Activated CD4-positive, alpha-beta T cell treated with anti-CD3 and anti-CD28 coated beads, Interleukin-2, amount 50 U/mL, for 48 hours (primary cell): ENCODE measurements at places on chromosomes 12 and 14.

DNA sequence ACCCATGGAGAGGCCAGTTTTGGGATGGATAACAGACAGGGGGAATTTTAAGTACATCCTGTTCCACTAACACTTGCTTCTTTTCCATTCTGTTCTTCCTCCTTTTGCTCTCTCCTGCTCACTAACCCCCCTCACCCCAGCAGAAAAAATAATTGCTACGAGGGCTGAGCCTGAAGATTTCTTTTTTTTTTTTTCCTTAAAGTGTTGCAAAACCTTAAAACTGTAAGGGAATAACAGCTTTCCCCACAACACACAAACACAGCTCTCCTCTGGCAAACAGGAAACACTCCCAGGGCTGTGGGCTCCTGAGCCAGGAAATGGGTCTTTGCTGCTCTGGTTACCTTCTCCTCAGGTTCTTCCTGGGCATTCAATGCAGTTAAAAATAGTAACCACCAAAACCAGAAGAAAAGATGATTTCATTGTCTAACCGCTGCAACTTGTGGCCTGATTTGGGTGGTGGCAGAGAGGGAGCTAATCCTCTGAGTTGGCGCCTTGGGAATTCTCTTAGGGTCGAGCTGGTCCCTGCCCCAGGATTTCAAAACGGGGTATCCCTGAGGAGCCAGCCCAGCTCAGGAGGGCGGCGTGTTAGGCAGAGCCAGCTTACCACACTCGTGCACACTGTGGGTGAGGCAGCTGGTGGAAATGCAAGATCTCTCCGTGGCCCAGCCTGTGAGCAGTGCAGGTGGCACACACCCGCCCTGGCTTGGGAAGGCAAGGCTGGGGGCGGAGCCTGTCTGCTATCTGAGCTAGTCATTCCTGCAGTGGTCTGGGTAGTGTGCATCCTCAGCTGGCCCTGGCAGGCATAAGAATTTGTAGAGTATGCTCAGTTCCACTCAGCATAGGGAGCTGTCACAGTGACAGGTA, 17.1 kb upstream of the EMP1 start:
- DNase-seq = peak; percentile 79

DNA sequence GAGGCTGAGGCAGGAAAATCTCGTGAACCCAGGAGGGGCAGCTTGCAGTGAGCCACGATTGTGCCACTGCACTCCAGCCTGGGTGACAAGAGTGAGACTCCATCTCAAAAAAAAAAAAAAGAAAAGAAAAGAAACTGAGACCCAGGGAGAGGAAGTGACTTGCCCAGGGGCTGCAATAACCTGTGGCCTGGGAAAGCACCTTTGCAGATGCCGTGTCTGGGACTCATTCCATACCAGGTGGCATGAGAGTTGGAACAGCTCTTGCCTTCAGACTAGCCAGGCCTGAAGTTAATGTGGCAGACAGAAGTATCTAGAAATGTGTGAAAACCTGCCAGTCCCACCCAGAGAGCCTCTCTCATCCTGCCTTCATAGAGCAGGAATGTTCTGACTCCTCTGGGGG, 65.4 kb downstream of the PHETA1 start:
- no peak for DNase-seq

DNA sequence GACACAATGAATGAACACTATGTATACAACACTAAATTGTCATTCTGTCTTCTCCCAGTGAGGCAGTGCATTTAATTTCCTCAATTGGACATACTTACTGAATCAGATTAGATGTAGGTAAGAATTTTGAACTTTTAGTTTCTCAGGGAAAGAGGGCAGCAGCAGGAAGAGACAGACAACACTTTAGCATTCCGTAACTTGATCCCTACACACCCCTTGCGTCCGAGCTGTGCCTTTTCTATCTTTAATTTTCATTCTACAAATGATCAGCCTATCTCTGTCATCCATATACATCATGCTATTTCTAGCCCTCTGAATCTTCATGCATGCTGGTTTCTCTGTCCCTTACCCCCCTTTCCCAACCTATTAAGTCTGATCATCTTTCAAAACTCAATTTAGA, 358.0 kb upstream of the RPL10L start:
- no peak for DNase-seq

GRCh38 chr12:116879509-116880212, 1.6 kb downstream of the HRK start:
- DNase-seq = no peak

DNA sequence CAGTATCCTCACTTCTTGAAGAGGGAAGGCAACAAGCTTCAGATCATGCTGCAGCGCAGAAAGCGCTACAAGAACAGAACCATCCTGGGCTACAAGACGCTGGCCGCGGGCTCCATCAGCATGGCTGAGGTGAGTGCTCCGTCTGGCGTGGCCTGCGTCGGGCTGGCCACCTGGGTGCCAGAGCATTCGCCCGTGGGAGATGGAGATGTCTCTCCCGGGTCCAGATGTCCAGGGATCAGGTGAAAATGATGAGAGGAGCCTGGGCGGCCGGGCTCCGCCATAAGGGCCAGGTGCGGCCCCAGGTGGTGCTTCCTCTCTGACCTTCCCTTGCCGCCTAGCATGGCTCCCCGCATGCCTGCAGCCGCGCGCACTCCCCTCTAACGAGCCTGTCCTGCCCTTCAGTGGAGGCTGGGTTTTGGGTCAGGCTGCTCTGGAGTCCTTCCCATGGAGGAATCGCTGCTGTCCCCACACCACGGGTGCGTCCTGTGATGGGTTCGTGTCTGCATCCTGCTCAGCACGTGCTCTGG, 40.6 kb downstream of the PACS2 start:
- no peak for DNase-seq

GRCh38 chr12:113467502-113468364, 3.9 kb downstream of the LHX5 start:
- no peak for DNase-seq

GRCh38 chr12:46174919-46175318, 93.9 kb downstream of the SLC38A1 start:
- DNase-seq = no peak

DNA sequence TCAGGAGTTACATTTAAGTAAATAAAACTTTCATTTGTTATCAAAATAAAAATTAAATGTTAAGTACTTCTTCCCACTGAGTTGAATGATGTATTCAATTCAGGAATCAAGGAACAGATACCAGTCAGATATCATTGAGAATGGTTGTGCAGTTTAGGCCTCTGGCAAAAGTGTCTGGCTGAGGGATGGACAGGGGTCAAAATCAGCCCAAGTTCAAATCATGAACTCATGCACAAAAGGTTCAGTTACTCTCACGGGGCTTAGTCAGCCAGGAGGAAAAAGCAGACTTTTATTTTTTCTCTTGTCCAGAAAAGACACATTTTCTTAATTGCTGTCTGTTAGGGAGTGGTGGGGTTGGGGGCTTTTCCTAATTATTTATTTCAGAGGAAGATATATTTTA, 166.3 kb downstream of the RASSF9 start:
- DNase-seq = no peak

DNA sequence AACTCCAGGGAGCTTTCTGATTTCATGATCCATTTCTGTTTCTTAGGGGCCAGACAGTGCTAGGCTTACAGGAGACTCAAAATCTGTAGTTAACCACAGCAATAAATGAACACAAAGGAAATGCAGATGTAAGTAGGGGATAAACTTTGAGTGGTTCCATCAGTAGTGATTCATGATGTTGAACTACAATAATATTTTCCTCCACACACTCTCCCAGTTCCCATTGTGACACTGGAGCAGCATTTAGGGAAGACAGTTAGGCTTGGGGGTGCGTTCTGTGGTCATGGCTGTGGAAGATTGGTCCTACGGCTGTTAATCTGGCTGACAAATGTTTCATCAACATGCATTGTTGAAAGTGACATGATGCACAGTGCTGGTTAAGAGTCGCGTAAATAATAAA, 66.9 kb downstream of the HMGA2 start:
- DNase-seq = no peak

- DNase-seq = peak; percentile 41
These were observed 68.9 kb upstream of the SAV1 start for GRCh38 chr14:50736932-50737419.

GRCh38 chr12:93661021-93661420, 16.2 kb upstream of the CRADD start:
- no peak for DNase-seq

- DNase-seq = no peak
These were observed 6.9 kb upstream of the DCN start for GRCh38 chr12:91189516-91189915.

- no peak for DNase-seq
These were observed 56.6 kb upstream of the ATXN7L3B start for GRCh38 chr12:74481078-74481477.

- no peak for DNase-seq
These were observed 737.9 kb downstream of the GALC start for GRCh38 chr14:87255058-87255457.

- DNase-seq = no peak
These were observed 40.7 kb downstream of the BCL11B start for GRCh38 chr14:99231161-99231849.

GRCh38 chr12:6039894-6040601, 84.4 kb downstream of the VWF start:
- peak; percentile 57 for DNase-seq

DNA sequence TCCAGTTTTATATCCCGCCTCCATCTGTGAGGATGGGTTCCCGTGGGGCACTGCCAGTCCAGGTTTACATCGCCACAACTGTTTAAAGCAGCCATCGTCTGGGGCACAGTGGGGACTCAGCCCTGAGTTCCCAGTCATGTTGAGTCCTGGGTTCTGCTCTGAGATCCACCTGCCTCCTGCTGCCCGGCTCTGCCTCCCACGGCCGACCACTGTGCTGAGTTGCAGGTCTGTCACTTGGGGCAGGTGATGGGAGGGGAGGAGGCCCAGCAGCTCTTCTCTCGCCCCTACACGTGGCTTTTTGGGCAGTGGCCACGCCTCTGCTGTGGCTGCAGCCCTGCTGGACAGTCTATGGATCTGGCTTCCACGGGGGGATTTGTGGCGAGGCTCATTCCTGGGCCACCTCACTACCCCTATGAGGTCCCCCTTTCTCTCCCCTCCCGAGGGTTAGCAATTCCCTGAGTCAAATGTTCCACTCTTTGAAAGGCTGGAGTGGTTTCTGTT, 143.0 kb downstream of the ADGRD1 start:
- no peak for DNase-seq

GRCh38 chr12:51482929-51483697, 58.5 kb downstream of the SLC4A8 start:
- DNase-seq = peak; percentile 28

DNA sequence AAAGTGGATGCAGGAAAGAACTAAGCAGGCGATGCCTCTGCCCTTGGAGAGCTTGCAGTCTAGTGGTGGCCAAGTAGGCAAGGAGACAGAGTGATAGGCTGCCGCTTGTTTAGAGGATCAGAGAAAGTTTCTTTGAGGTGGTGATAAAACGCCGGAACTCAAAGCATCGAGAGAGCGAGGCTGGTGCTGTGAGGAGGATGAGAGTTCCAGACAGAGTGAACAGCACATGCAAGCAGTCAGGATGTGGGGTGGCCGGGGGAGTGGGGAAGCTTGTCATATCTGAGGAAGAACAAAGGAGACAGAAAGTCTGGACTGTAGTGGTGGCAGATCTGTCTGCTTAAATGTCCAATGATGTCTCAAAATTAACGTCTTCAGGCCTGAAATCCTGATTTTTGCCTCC, 319.7 kb downstream of the SNAPC1 start:
- DNase-seq = no peak

DNA sequence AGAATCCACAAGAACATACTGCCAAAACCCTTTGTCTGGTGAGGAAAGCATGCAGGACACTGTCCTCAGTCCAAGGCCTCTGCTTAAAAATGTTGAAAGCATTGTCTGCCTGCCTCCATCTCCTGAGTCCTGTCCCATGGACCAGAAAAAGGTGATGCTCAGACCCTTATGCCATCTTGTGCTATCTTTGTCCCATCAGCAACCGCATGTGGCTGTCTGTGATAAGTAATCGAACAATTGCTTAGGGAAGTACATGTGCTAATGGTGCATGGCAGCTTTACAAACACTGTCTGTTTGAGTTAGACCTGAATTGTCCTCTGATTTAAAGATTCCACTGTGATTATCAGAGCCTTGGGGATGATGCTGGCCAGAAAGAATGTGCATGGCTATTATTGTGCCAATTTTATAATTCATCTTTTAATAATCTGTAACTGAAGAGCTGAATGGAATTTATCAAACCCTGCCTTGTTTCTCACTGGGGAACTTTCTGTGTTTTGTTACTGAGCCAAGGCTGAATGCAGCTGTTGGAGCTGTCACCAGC, 177.5 kb downstream of the DACT1 start:
- DNase-seq = no peak

- no peak for DNase-seq
These were observed 8.9 kb downstream of the APAF1 start for GRCh38 chr12:98653866-98654493.

- no peak for DNase-seq
These were observed 90.9 kb upstream of the MANSC4 start for GRCh38 chr12:27870939-27871338.

- DNase-seq = no peak
These were observed 14.8 kb downstream of the KMT5A start for GRCh38 chr12:123398550-123399254.

DNA sequence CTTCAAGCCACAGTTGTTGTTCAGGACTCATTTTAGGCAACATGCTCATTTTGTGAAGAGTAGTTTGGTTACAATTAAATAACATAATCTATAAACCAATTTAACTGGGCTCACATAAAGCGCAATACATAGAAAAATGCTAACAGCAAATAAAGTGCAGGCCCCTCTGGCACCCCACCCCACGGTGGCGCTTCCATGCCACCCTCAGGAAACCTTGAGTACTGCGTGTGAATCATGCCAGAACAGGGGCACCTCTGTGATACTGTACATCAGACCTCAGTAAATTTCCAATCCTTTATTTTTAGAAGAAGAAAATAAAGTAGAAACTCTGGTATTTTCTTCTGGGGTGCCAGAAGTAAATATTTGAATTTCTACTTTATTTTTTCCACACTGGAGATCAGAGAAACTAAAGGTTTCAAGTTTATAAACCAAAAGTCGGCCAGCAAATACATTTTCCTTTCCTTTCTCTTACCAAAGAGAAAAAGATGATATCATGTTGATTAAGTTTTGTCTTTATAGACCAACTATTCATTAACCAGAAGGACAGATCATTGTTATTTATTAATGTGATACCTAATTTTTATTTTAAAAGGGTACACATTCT, 316.8 kb downstream of the PAWR start:
- peak; percentile 10 for DNase-seq

- no peak for DNase-seq
These were observed 11.5 kb upstream of the ULK1 start for GRCh38 chr12:131882804-131883520.

GRCh38 chr12:97960225-97960624, 497.6 kb downstream of the RMST start:
- no peak for DNase-seq

DNA sequence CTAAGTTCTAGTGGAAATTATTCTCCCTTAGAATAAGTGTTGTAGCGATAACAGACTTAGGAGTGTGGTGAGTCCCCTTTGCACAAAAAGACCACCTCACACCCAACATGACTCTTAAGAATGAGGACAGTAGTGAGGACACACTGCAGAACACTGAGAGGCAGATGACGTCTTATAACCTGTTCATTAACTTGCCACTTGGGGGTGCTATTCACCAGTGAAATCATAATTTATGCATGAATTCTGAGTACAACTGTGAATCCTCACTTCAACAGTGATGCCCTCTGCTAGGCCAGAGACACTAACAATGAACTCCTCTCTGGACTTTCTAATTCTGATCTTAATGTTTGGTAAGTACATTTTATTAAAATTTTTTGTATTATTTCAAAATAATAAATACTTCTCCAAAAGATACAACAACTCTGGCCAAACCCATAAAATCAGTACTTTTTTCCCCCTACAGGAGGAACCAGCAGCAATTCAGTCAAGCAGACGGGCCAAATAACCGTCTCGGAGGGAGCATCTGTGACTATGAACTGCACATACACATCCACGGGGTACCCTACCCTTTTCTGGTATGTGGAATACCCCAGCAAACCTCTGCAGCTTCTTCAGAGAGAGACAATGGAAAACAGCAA, 274.7 kb downstream of the DAD1 start:
- DNase-seq = no peak
